ENCODE measurements at places on chromosomes 13 and 19. TPM values are rescaled to one million over a fixed set of nuclear protein-coding genes. Genes with fewer than 3 reads are reported as not detected.

DNA sequence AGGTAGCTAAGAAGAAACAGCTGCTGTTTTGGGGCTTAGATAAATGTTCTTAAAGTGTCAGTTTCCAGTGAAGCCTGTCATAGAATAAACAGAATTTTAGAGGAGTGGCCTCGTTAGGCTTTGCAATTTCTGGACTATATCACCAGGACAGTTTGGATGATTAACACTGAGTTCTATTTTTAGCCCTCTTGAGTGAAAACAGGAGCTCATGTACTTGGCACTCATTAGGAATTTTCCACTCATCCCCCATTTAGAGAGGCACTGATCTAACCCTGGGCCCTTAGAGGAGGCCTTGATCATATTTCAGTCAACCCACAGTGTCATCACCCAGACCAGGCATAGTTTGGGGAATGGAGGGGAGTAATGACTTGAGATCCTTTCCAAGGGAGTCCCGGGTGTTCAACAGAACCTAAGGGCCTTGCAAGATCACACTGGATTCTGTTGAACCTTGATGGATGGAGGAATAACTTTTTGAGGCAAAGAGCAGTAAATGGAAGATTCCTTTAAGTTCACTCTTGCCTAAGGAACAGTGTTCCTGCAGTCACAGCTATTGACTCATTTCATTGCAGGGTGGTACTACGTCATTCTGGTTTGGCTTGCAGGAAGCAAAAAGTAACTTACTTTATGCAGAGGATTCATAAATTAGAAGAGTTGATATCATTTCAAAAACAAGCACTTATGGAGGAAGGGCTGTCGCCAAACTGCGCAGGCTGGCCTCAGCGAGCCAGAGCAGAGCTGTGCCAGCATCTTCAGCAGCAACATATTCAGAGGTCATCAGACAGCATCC is 160.2 kb downstream of the SLC7A1 start:
- DNase-seq, result no peak
- H3K36me3 ChIP-seq, result no peaks in the 10 kb centered on the region
- peaks cover 6% of the 10 kb centered on the region for H3K27me3 ChIP-seq

PRTN3 gene
- 0.23 TPM for total RNA-seq

DNA sequence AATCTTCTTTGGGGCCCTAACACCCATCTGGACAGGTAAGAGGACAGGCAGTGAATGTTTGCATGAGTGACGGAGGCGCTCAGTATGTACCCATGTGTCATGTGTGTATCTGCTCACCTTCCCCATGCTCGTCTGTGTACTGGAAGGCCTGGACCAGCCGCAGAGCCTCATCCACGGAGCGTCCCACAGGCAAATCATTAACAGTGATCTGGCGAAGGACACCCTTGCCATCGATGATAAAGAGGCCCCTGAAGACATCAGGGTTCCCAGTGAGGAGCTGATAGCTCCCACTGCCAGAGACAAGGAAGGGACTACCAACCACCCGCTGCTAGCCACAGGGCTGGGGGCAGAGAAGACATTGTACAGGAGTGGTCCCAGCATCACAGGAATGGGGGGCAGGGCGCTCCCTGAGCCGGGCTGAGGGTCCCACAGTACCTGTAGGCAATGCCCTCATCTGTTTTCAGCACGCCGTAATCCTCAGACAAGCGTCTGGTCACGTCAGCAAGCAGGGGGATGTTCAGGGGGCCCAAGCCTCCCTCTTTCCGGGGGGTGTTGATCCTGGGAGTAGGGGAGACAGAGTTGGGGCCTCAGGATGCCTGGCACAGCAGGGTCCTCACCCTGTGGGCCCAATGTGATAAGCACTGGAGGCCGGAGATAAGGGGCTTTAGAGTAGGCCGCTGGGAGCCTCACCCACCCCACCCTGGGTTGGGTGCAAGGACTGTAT is 1.7 kb downstream of the PRDX2 start:
- no peaks in the 10 kb centered on the region for H3K27me3 ChIP-seq
- H3K4me1 ChIP-seq, result peaks cover 28% of the 10 kb centered on the region
- H3K36me3 ChIP-seq, result peaks cover 2% of the 10 kb centered on the region
- no peak overlapping the region for H3K27ac ChIP-seq
- H3K4me3 ChIP-seq, result peak overlapping the region; percentile 87
- DNase-seq, result no peak

DNA sequence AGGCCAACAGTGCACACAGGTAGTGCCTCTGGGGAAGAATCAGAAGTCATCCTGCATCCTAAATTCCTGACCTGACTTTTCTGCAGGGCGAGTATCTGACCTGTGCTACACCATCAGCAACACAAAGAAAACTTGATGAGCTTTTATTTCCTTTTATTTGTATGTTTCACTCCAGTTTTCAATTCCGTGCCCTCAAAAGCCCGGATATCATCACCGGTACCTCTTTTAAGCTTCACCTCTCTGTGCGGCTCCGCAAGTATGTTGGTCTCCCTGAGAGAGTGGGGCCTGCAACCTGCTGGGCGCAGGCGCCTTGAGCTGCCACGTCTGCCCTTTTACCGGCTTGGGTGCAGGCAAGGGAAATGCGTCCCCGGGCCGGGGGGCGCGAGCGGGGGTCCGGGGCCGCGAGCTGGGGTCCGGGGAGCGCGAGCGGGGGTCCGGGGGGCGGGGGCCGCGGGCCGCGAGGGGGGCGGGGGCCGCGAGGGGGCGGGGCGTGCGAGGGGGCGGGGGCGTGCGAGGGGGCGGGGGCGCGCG is 4.3 kb upstream of the DUXA start:
- H3K27ac ChIP-seq, result peak overlapping the region; percentile 26
- H3K4me3 ChIP-seq, result peak overlapping the region; percentile 61
- H3K4me1 ChIP-seq, result peaks cover 5% of the 10 kb centered on the region
- peaks cover 8% of the 10 kb centered on the region for H3K27me3 ChIP-seq

ZNF132 gene
- total RNA-seq, result 4.2 TPM

DKKL1 gene
- 9.9 TPM for total RNA-seq

DMKN gene
- 161 TPM for total RNA-seq

GRCh38 chr13:48858122-48858902 is 117.4 kb upstream of the FNDC3A start:
- H3K4me1 ChIP-seq, result peaks cover 26% of the 10 kb centered on the region
- no peaks in the 10 kb centered on the region for H3K36me3 ChIP-seq
- no peaks in the 10 kb centered on the region for H3K27me3 ChIP-seq
- H3K27ac ChIP-seq, result no peak overlapping the region
- no peak for DNase-seq

GRCh38 chr19:38792250-38793111 is 3.5 kb downstream of the LGALS7B start:
- DNase-seq, result no peak
- H3K4me3 ChIP-seq, result no peak overlapping the region
- H3K27ac ChIP-seq, result no peak overlapping the region
- H3K4me1 ChIP-seq, result peaks cover 3% of the 10 kb centered on the region
- no peaks in the 10 kb centered on the region for H3K27me3 ChIP-seq

GRCh38 chr19:14116918-14117578 is 514 bp downstream of the PRKACA start:
- peaks cover 35% of the 10 kb centered on the region for H3K4me1 ChIP-seq
- no peak for DNase-seq
- no peaks in the 10 kb centered on the region for H3K27me3 ChIP-seq

ZBTB7A gene
- 27.7 TPM for total RNA-seq

SHANK1 gene
- total RNA-seq, result 11.9 TPM

GRCh38 chr19:6278051-6278450 is 1.7 kb downstream of the MLLT1 start:
- no peaks in the 10 kb centered on the region for H3K36me3 ChIP-seq
- H3K27me3 ChIP-seq, result no peaks in the 10 kb centered on the region
- H3K4me3 ChIP-seq, result peak overlapping the region; percentile 91
- peaks cover 58% of the 10 kb centered on the region for H3K4me1 ChIP-seq

- peaks cover 8% of the 10 kb centered on the region for H3K27me3 ChIP-seq
- no peak overlapping the region for H3K4me3 ChIP-seq
- no peaks in the 10 kb centered on the region for H3K4me1 ChIP-seq
- H3K27ac ChIP-seq, result no peak overlapping the region
- DNase-seq, result no peak
Observed at GRCh38 chr19:29753934-29754305, 38.9 kb upstream of the C19orf12 start.

C13orf42 gene
- not detected for total RNA-seq

- no peak for DNase-seq
- H3K36me3 ChIP-seq, result peaks cover 4% of the 10 kb centered on the region
- H3K27me3 ChIP-seq, result peaks cover 10% of the 10 kb centered on the region
- H3K4me3 ChIP-seq, result no peak overlapping the region
- peaks cover 10% of the 10 kb centered on the region for H3K4me1 ChIP-seq
Observed at GRCh38 chr13:51811920-51812451, 8.0 kb upstream of the DHRS12 start.

DNA sequence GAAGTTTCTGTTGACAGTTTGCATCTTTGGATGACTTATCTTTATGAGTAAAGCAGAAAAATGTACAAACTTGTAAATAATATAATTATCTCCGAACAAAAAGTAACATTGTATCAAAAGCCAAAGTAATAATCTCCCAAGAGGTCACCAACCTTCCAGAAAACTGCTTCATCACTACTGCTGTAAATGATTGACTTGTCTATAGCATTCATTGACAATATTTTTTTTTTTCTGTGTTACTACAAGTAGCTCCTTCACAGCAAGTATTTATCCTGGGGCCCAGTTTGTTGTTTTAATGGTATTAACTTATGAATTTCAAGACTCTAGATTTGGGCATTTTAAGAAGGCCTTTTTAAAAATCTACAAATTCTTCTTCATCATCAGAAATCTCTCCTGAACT is 242.4 kb downstream of the KLF12 start:
- no peaks in the 10 kb centered on the region for H3K27me3 ChIP-seq
- no peaks in the 10 kb centered on the region for H3K36me3 ChIP-seq
- no peak overlapping the region for H3K27ac ChIP-seq

CYP2B6 gene
- total RNA-seq, result not detected

DNA sequence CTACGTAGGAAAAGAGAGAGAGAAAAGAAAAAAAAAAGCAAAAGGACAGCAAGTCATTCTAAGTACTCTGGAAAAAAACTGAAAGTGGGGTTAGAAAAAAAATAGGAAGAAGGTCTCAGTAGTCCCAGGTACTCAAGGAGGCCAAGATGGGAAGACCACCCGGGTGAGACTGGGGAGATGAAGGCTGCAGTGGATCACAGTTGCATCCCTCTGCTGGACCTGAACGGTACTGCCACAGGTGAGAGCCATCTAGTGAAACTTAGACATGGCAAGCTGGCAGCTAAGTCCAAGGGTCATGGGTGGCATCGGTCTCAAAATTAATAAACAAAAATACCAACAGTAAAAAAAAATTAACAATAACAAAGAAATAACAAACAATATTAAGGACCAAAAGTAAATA is 41.0 kb upstream of the ZNF91 start:
- no peak overlapping the region for H3K4me3 ChIP-seq
- H3K4me1 ChIP-seq, result no peaks in the 10 kb centered on the region
- H3K27me3 ChIP-seq, result no peaks in the 10 kb centered on the region
- peaks cover 5% of the 10 kb centered on the region for H3K36me3 ChIP-seq
- H3K27ac ChIP-seq, result no peak overlapping the region

DNA sequence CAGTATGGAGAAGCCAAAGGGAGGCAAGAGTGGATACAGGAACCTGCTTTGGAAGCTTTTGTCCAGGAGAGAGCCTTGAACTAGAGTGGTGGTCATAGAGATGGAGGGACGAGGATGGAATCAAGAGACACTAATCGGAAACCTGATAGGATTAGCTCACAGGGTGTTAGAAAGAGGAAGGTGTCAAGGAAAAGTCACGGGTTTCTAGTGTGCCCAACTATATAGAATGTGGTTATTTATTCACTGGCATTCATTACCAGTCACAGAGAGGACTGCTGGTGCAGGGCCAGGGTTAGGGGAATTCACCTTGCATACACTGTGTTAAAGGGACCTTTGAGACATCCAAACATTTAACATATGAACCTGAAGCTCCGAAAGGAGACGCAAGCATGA is 43.4 kb upstream of the URAD start:
- H3K4me1 ChIP-seq, result no peaks in the 10 kb centered on the region
- H3K4me3 ChIP-seq, result no peak overlapping the region
- DNase-seq, result no peak
- H3K27ac ChIP-seq, result no peak overlapping the region
- H3K27me3 ChIP-seq, result peaks cover 27% of the 10 kb centered on the region
